ENCODE measurements at places on chromosomes 4 and X.

- H3K4me3 ChIP-seq: no peak overlapping the region
- H3K4me1 ChIP-seq: no peaks in the 10 kb centered on the region
- no peaks in the 10 kb centered on the region for H3K36me3 ChIP-seq
- no peak for DNase-seq
These were observed 618.1 kb downstream of the PPP4R3C start for GRCh38 chrX:26845056-26845455.

DNA sequence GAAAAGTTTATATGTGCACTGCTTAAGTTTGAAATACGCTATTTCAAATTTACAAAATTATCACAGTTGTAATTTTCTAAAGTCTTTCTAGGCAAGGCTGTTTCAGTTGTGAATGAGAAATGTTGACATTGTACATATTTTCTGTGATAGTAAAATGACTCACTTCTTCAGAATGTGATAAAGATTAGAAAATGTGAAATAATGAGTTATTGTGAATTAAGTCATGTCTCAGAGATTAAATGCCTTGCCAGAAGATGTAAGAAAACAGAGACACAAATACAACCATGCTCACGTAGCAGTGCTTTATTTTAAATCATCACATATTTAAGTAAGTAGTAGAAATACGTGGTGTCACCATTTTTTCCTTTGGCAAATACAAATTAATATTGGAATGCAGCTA is 768 bp downstream of the CLCN4 start:
- H3K27me3 ChIP-seq: no peaks in the 10 kb centered on the region
- H3K36me3 ChIP-seq: no peaks in the 10 kb centered on the region
- no peak for DNase-seq
- no peaks in the 10 kb centered on the region for H3K4me1 ChIP-seq
- H3K27ac ChIP-seq: no peak overlapping the region

DNA sequence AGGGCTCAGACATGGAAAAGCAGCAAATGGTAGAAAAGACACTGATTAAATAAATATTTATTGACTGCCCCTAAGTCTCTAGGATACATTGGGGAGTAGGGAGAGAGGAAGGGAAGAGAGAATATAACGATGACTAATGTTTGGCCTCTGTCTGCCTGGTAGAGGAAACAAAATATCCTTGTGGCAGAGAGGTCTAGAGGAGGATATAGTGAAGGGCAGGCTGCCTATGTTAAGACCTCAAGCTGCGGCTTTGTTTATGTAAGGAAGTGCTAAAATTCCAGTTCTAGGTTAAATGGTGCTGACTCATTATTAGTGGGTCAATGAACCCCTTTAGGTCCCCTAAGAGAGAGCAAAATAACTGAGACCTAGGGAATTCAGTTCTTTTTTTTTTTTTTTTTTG is 427.3 kb upstream of the FTHL17 start:
- no peaks in the 10 kb centered on the region for H3K27me3 ChIP-seq
- no peak for DNase-seq
- H3K27ac ChIP-seq: peak overlapping the region; percentile 78
- no peaks in the 10 kb centered on the region for H3K36me3 ChIP-seq

DNA sequence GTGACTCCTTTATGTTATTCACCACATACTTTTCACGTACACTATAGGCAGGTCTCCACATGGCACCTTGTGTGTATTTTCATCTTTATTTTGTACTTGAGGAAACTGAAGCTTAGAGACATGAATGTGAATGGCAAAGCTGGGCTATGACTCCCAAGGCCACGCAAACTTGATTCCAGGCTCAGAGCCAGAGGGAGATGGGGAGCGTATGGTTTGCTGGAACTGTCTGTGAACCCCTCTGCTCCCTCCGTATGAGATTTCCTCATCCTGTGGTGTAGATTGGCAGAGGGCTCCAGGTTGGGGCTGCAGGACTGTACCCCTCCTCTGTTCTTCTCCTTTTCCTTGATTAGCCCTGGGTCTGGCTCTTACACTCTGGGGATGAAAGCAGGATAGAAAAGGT is 16.1 kb upstream of the STARD8 start:
- DNase-seq: no peak
- H3K27ac ChIP-seq: no peak overlapping the region
- no peaks in the 10 kb centered on the region for H3K4me1 ChIP-seq
- no peaks in the 10 kb centered on the region for H3K36me3 ChIP-seq
- H3K27me3 ChIP-seq: peaks cover under 1% of the 10 kb centered on the region
- H3K4me3 ChIP-seq: no peak overlapping the region

DNA sequence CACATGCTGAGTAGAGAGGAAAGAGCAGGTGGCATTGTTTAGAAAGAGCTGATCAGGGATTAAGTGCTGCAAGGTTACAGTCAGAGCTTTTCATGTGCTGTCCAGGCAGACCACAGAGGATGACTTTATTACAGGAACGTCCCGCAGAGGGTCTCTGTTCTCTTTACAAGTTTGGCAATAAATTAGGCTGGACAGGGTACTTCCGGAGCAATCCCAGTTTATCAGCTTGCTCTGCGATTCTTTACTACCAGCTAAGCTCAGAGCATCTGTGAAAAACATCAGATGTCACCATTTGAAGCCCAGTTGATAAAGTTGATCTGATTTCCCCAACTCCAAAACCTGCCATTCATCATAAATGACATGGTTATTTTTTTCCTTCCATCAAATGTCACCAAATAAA is 633.1 kb downstream of the NLGN4X start:
- DNase-seq: no peak
- no peaks in the 10 kb centered on the region for H3K4me1 ChIP-seq
- H3K4me3 ChIP-seq: no peak overlapping the region
- H3K27me3 ChIP-seq: no peaks in the 10 kb centered on the region
- H3K27ac ChIP-seq: no peak overlapping the region
- H3K36me3 ChIP-seq: no peaks in the 10 kb centered on the region

- no peaks in the 10 kb centered on the region for H3K27me3 ChIP-seq
- no peaks in the 10 kb centered on the region for H3K36me3 ChIP-seq
These were observed 34.9 kb downstream of the DRD5 start for GRCh38 chr4:9816285-9816684.

DNA sequence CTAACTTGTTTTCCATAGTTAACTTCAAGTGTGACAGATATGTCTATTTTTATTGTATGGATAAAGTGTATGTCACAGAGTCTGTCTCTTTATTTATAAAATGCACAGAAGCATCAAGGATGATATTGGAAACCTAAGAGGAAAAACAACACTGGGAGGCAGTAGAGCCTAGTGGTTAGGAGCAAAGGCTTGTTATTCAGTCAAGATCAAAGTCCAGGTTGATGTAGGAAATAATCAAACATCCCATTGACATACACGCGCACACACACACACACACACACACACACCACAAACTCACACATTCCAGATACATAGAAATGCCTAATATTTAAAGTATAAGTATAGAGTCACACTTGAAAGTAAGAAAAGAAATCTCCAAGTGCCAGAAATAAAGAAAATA is 206.8 kb downstream of the CHRDL1 start:
- H3K36me3 ChIP-seq: no peaks in the 10 kb centered on the region
- no peaks in the 10 kb centered on the region for H3K4me1 ChIP-seq
- H3K27ac ChIP-seq: no peak overlapping the region
- H3K4me3 ChIP-seq: no peak overlapping the region

DNA sequence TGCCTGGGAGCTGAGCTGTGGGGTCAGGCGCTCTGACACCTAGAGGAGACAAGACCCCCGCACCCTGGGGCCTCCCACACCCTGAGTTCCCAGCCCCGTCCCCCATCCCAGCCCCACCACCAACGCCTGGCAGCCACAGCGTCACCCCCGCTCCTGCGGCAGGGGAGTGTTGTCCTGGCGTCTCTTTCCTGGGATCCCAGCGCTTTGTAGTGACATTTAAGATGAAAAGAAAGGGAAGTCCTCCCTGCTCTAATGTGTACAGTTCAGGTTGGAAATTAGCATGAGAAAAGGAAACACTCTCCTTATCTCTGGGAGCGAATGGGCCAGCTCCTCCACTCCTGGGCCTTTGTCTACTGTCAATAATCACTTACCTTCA is 112.1 kb downstream of the FAM53A start:
- DNase-seq: no peak
- H3K36me3 ChIP-seq: no peaks in the 10 kb centered on the region
- no peak overlapping the region for H3K4me3 ChIP-seq
- no peaks in the 10 kb centered on the region for H3K27me3 ChIP-seq

GRCh38 chr4:135144498-135144897 is 942.9 kb upstream of the PABPC4L start:
- H3K4me3 ChIP-seq: no peak overlapping the region
- no peaks in the 10 kb centered on the region for H3K27me3 ChIP-seq
- no peaks in the 10 kb centered on the region for H3K36me3 ChIP-seq
- H3K4me1 ChIP-seq: no peaks in the 10 kb centered on the region

GRCh38 chrX:130887376-130887775 is 15.6 kb downstream of the ENOX2 start:
- no peaks in the 10 kb centered on the region for H3K36me3 ChIP-seq
- H3K4me3 ChIP-seq: no peak overlapping the region
- H3K4me1 ChIP-seq: no peaks in the 10 kb centered on the region
- no peak overlapping the region for H3K27ac ChIP-seq
- peaks cover 13% of the 10 kb centered on the region for H3K27me3 ChIP-seq

- H3K27me3 ChIP-seq: no peaks in the 10 kb centered on the region
- H3K4me3 ChIP-seq: no peak overlapping the region
- no peak for DNase-seq
- H3K36me3 ChIP-seq: no peaks in the 10 kb centered on the region
- H3K4me1 ChIP-seq: no peaks in the 10 kb centered on the region
These were observed 272.9 kb upstream of the ARX start for GRCh38 chrX:25288676-25289075.

DNA sequence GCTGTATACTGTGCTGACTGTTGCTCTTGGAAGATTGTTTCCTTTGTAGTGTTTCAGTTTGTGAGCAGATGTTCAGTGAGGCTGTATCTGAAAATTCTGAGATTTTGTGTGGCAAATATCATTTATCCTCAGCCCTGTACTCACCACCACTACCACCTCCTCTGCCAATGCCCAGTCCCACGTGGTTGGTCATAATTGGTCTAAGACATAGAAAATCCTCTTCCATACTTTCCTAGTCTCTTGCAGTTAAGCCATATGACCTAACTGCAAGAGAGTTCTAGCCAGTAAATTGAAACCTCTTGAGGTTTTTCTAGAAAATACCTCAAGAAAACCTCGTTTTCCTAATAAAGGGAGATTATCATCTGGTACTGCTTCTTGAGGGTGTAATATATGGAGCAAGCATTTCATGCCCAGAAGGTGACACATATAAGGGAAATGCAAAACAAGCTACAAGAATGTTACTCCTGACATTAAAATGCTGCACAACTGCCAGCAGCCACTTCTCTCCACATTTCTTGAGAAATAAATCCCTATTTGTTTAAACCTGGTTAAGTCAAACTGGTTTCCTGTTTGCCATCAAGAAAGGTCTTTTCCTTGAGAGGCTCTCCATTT is 32.8 kb downstream of the ABCE1 start:
- peaks cover 12% of the 10 kb centered on the region for H3K4me1 ChIP-seq
- H3K27ac ChIP-seq: no peak overlapping the region
- no peaks in the 10 kb centered on the region for H3K27me3 ChIP-seq
- no peak overlapping the region for H3K4me3 ChIP-seq
- DNase-seq: no peak

GRCh38 chr4:11287055-11287454 is 141.6 kb downstream of the HS3ST1 start:
- H3K4me1 ChIP-seq: no peaks in the 10 kb centered on the region
- DNase-seq: no peak

- no peaks in the 10 kb centered on the region for H3K4me1 ChIP-seq
- no peaks in the 10 kb centered on the region for H3K27me3 ChIP-seq
- no peak overlapping the region for H3K4me3 ChIP-seq
- no peaks in the 10 kb centered on the region for H3K36me3 ChIP-seq
These were observed 19.9 kb downstream of the PHKA1 start for GRCh38 chrX:72694170-72694569.

DNA sequence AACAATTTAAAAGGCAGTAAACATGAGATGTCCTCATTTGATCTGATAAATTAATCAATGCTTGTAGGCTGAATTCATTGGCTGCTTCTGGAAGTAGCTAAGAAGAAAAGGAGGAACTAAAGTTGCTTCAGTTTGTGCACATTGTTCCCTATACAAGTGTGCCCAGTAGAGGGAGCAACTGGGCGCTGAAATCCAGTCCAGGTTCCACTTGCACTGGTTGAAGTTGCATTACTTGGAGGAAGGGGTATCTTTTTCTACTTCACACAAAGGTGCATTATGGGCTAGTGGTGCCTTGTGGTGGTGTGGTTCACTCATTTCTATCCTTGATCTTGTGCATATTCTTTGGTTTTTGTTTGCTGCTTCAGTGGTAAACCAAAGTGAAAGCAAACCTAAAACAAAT is 67.9 kb upstream of the SOX3 start:
- no peak overlapping the region for H3K4me3 ChIP-seq
- no peaks in the 10 kb centered on the region for H3K36me3 ChIP-seq
- no peak overlapping the region for H3K27ac ChIP-seq
- peak; percentile 10 for DNase-seq
- no peaks in the 10 kb centered on the region for H3K27me3 ChIP-seq

- DNase-seq: no peak
- H3K27ac ChIP-seq: no peak overlapping the region
- no peak overlapping the region for H3K4me3 ChIP-seq
- no peaks in the 10 kb centered on the region for H3K27me3 ChIP-seq
- no peaks in the 10 kb centered on the region for H3K4me1 ChIP-seq
These were observed 58.2 kb upstream of the CASK start for GRCh38 chrX:41981481-41982013.

DNA sequence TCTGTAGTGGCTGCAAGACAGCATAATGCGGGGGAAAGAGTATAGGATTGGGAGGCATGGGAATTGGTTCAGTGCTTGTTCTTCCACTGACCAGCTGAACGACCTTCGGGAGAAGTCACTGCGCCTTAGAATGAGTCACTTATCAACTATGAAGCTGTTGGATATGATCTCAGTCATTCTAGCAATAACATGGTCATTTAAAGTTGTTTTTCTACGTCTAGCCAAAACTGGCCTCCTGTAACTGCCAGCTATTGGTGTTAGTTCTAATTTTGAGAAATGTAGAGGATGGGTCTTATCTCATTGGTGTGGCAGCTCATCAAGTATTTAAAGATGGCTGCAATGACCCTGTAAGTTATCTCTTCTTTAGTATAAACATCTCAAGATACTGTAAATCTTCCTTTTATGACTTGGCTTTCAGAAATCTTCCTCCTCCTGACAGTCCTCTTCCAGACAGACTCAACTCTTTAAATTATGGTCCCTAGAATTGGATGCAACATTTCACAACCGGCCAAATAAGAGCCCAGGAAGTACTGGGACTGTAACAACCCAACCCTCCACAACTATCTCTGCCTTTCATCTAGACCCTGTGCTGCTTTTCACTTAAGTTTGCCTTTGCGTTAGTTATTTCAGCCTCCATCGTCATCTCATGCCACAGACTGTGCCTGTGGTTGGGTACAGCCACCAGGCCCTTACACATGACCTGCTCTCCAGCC is 243.3 kb downstream of the CBR4 start:
- peak overlapping the region; percentile 69 for H3K27ac ChIP-seq
- no peaks in the 10 kb centered on the region for H3K36me3 ChIP-seq
- DNase-seq: no peak
- H3K27me3 ChIP-seq: no peaks in the 10 kb centered on the region
- H3K4me1 ChIP-seq: peaks cover 6% of the 10 kb centered on the region

- no peak for DNase-seq
- H3K4me3 ChIP-seq: no peak overlapping the region
- no peak overlapping the region for H3K27ac ChIP-seq
- no peaks in the 10 kb centered on the region for H3K27me3 ChIP-seq
These were observed 89.1 kb downstream of the AKAP4 start for GRCh38 chrX:50111742-50112141.

GRCh38 chrX:72461766-72462165 is 110.9 kb downstream of the HDAC8 start:
- H3K27me3 ChIP-seq: peaks cover 3% of the 10 kb centered on the region
- H3K36me3 ChIP-seq: no peaks in the 10 kb centered on the region
- DNase-seq: peak; percentile 13
- H3K4me1 ChIP-seq: no peaks in the 10 kb centered on the region
- no peak overlapping the region for H3K27ac ChIP-seq
